ENCODE measurements at places on chromosomes 1 and 21.
A peak's percentile ranks its signal among the peaks of the same experiment; 100 is the strongest.

DNA sequence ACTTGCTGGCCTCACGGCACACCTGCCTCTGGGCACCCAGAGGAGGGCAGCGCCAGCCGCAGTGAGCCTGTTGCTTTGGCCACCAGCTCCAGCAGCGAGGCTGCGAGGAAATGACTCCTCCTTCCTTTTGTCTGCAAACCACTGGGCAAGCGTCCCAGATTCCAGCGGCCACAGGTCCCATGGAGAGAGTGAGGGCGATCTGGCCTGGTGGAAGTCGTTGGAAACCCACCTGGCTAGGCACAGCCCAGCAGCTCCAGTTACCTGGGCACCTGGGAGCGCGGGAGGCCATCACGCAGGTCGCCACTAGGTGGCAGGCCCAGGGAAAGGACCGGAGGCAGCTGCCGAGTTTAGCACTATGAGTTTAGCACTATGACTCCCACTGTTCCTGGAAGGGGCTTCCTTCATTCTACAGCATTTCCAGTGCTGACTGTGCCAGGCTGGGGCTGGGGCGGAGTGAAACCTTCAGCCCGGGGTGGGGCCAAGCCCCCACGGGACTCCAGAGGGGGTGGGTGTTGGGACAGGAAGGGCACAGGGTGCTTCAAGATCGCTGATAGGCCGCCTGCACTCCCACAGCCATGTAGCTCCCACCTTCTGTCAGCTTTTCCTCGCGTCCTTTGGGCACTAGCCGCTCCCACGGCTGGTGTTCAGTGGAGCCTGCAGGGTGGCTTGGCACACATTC is 1.1 kb upstream of the ESPN start:
- peak; percentile 82 for DNase-seq

- no peak for DNase-seq
These were observed 44.9 kb downstream of the SGIP1 start for GRCh38 chr1:66578841-66579240.

DNA sequence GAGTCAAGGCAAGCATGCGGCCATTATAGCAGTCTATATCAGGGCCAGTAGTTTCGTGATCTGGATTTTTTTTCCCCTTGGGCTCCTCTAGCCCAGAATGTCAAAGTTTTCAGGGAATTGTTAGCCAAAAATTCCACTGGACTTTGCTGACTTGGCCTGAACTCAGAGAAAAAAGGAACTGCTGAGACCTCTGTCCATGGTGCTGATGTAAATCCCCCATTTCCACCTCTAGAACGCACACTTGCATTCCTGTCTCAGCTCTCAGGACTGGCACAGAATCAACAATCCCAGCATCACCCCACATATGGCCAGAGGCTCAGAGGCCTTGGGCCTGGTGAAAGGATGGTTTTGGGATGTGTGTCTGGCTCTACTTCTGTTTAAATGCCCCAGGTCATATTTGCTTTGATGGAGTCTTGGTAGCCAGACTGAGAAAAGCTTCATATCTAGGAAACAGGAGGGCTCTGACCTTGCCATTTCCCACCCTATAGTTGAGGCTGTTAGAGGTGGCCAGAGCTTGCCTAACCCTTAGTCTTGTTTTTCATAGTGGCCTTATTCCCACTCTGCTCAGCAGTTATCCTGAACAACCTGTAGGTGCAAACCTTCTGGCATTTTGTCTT is 16.9 kb upstream of the EFCAB14 start:
- peak; percentile 17 for DNase-seq

DNA sequence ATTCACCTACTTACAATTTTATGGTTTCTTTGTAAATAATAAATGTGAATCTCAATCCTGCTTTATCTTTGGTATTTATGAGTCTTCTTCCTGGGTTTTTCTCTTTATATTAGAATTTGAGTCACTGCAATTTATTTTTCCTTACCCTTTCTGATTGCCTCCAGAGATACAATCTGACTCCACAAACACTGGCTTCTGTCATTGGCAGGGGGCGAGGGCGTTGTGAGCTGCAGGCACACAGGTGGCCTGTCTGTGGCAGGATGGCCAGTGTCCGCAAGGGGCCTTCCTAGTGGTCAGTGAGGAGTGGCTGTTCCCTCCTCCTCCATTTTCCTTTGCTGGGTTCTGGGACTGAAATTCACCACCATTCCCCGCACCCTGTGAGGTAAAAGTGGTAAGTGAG is 2.0 kb upstream of the MTARC1 start:
- DNase-seq, result no peak

GRCh38 chr1:2437617-2438016 is 25.3 kb upstream of the PEX10 start:
- no peak for DNase-seq

- no peak for DNase-seq
These were observed 13.6 kb upstream of the HAX1 start for GRCh38 chr1:154258784-154259183.

- no peak for DNase-seq
These were observed 261.2 kb upstream of the AJAP1 start for GRCh38 chr1:4393191-4393590.
